Activated CD4-positive, alpha-beta T cell treated with anti-CD3 and anti-CD28 coated beads, Interleukin-2, amount 50 U/mL, for 48 hours (primary cell): ENCODE measurements at places on chromosomes 13 and 19.

DNA sequence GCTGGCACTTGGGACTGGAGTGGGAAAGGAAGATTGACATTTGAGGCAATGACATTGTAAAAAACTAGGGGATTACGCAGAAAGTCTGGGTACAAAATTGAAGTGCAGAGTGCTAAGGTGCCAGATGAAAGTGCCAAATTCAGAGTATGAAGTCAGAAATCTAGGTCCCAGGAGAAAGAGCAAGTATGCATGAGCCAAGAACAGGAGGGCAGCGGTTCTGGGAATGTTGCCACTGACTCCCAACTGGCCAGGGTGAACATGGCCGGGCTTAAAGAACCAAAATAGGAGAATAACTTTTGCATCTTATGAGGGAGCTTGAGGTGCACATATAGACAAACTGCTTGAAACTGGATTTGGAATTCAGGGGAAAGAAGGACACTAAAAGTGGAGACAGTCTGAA lies 495.8 kb upstream of the KLF12 start:
- no peak for DNase-seq

DNA sequence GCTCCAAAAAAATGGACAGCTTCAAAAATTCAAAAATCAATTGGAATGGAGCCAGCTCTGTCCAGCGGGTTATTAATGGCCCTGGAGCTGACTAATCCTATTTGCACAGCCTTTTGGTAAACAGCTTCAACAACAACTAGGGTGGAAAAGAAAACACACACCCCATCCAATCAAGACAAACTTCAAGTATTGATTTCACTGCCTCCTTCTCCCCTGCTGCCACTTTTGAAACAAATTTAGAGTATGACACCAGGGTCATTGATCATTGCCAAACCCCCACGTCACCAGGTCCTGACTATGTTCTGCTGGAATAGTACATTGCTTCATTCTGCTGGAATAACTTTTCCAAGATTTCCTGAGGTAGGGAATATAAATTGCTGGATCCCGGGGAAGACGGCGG lies 56.8 kb upstream of the GTF3A start:
- no peak for DNase-seq

GRCh38 chr13:31029102-31029501 lies 96.6 kb downstream of the TEX26 start:
- DNase-seq: no peak

GRCh38 chr19:41871573-41872383 lies 5.3 kb upstream of the CD79A start:
- peak; percentile 82 for DNase-seq

DNA sequence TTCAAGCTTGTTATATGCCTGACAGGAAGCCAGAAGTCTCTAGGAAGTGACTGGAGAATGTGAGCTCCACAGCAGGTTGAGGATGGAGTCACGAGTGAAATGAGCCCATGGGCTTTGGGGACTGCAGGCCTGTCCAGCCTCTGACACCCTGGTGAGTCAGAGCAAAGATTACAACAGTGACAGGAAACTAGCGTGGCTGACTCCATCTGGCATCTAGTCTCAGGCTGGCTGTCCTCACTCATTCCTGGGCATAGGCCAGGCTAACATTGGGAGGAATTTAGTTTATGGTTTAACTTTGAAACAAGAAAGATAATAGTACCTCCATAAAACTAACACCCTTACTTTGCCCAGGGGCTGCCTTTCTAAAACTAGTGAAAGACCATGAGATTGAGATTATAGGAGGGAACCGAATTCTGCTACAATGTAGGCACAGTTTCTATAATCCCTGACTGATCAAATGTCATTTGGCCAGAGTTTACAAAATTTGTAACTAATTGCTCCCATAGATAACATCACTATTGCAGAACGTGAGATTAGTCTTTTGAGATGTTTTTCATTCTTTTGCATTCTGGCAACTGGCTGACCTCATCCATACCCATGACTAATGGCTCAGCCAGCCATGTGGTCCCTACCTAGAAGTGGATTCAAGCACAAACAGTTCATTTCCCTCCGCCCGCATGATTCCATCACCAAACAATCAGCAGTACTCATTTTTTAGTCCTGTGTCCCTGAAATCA lies 28.4 kb downstream of the PSG1 start:
- no peak for DNase-seq
